Heart left ventricle (tissue), 16 donors: ENCODE measurements at places on chromosomes 12 and 14.

GRCh38 chr12:100229876-100230275, 29.3 kb downstream of the ACTR6 start:
- no peak for DNase-seq

DNA sequence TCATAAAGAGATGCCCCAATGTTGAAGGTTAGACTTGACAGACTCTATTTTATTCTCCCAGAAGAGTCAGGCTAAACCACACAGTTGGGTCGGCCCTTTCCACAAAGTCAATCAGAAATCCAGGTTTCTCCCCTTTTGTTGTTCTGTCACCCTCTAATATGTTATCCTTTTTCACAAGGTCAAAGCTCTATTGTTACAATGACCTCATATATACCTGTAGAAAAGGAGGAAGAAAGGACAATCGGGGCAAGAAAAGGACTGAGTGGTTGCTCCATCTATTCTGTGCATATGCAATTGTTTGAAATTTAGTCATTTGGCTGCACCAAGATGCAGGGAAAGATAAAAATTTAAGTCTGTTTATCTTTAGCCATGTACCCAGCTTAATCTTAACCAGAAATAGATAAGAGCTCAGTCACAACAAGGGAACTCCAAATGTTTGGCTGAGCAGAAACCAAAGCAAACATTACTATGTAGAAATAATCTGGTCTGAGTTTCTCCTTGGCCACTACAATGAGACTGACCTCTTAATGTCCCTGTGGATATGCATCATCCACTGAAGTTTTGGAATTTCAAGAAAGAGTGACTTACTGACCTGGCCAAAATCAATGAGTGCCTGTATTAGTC, 503.7 kb downstream of the GALC start:
- no peak for DNase-seq

DNA sequence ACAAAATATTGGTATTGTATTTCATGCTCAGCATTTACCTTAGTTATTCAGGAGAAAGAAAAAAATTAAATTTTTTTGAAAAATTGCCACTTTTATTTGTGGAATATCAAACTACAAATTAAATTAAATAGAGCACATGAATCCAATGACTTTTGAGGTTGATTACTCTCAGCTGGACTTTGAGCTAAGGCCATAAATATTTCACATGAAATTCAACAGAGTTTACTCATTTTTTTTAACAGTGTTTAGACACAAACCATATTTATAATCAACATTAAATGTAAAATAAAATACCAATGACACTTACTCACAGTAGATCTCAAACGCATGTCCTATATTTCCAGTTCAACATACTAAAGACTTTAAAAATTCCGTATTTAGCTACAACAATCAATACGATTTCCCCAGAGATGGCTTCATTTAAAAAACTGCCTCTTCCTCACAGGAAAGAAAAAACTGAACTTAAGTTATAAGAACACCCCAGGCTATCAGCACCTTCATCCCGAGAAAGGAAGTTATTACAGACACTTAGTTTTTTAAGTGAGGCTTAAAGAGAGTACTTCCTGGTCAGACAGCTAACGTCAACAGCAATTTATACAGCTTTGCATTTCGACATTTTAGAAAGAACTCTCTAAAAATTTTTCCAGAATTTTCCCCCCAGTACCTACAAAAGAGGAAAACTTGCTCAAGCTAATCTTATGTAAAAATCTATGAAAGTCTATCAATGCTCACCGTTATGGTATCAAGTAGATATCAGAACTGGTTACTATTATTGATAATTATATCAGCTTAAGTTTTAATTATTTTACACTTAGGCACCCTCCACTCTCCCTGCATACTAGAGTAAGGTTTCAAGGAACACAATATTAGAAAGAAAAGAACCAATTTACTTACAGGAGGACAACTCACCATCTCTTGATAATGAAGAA, 13.8 kb downstream of the TAOK3 start:
- DNase-seq: no peak

DNA sequence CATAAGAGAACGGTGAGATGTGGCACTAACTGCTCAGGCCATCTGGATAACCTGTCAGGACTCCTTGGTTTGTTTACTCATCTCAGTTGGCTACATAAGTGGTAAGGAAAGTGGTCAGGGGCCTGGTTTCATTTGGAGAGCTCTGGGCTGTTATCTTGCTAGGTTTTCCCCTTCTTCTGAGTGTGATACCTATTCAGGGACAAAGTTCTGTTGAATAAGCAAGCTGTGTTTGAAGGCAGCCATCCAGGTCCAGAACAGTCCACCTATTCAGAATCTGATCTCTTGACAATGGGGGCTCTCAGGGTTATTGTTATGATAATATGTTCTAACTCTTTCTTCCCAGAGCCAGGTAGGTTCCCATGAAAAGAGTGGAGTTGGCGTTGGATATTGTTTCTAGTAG, 194.9 kb downstream of the PAH start:
- DNase-seq: no peak

DNA sequence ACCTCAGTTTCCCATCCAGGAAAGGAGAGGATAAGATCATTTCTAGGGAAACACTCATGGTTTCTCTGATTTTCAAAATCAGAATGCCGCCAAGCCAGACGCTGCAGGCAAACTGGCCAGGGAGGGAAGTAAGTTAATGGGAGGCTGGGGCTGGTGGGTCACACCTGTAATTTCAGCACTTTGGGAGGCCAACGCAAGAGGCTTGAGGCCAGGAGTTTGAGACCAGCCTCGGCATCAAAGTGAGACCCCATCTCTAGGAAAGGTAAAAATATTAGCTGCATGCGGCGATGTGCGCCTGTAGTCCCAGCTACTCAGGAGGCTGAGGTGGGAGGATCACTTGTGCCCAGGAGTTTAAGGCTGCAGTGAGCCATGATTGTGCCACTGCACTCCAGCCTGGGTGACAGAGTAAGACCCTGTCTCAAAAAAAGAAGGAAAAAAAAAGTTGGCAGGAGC, 587 bp downstream of the SELPLG start:
- no peak for DNase-seq

DNA sequence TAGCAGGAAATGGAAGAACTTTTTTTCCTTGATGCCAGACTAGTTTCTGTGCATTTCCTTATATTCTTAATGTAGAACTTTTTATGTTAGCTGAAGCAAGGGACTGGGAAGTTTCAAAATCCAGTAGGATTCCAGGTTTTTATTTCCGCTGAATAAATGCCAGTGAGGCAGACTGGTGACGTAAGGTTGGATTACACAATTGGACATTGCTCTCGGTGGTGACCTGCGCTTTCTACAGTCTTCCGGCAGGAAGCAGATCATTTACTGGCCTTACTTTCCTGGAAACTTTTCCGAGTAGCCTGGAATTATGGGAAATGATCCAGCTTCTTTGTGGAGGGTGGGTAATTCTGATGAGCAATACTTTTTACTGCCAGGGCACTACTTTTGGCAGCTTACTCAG, 3.6 kb downstream of the IFT43 start:
- DNase-seq: peak; percentile 50

GRCh38 chr14:27090716-27091115, 492.9 kb upstream of the NOVA1 start:
- DNase-seq: no peak

DNA sequence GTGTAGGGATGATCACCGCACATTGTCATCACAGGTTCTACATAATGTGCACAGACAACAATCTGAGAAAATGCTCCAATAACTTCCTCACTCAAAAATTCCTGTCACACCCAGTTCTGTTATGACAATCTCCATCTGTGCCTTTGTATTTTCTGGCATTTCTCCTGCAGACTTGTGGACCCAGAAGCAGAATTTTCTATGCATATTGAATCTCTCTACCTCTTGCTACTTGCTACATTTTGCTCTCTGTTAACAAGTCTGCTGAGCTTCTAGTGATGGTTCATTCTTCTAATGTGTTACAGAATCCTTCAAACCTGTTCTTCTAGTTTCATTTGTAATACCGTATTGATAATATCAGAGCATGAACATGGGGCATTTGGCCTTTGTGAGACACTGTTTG, 127.8 kb upstream of the PTPRQ start:
- DNase-seq: no peak

- no peak for DNase-seq
Observed at GRCh38 chr12:29103539-29103974, 45.5 kb upstream of the FAR2 start.

DNA sequence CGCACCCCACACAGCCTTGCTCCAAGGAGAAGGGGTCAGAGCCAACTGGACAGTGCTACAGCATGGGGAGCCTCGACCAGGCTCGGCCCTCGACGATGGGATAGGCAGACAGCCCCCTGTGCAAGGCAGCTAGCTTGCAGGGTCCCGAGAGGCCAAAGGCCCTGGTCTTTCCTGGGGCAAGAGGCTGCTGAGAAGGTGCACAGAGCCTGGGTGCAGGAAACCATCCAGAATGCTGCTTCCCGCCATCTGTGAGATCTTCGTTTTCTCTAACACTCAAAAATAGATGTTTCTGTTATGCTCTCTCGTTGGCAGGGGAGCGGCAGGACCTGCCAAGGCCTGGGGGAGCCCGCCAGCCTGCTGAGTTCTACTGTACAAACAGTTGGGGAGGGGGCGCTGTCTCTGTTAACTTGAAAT, 168.0 kb upstream of the RTL1 start:
- DNase-seq: no peak

GRCh38 chr12:103241184-103241583, 254.6 kb downstream of the C12orf42 start:
- no peak for DNase-seq

DNA sequence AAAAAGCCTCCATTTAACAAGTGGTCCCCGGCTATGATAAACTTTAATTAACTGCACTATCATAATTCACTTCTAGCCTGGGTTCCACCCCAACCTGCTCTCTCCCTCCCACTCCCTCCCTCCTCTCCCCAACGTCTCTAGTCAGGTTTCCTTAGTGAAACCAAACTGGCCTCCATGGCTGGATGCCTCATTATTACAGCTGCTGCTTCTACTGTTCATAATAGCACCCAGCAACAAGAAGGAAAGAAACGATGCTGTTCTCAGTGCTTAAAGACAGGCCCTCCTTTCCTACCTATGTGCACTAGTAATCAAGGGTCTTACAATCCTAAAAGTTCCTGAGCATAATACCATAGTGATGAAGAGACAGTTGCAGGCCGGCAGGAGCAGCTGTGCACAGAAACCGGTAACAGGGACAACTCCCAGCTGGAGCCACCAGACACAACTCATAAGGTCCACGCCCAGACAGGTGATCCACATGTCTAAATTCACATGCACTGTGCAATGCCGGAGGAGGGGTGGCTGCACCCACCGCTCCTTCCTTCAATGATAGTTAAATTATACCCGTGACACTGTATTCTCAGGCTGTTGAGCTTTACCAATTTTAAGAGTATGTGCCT, 6.2 kb downstream of the IRF2BPL start:
- no peak for DNase-seq

DNA sequence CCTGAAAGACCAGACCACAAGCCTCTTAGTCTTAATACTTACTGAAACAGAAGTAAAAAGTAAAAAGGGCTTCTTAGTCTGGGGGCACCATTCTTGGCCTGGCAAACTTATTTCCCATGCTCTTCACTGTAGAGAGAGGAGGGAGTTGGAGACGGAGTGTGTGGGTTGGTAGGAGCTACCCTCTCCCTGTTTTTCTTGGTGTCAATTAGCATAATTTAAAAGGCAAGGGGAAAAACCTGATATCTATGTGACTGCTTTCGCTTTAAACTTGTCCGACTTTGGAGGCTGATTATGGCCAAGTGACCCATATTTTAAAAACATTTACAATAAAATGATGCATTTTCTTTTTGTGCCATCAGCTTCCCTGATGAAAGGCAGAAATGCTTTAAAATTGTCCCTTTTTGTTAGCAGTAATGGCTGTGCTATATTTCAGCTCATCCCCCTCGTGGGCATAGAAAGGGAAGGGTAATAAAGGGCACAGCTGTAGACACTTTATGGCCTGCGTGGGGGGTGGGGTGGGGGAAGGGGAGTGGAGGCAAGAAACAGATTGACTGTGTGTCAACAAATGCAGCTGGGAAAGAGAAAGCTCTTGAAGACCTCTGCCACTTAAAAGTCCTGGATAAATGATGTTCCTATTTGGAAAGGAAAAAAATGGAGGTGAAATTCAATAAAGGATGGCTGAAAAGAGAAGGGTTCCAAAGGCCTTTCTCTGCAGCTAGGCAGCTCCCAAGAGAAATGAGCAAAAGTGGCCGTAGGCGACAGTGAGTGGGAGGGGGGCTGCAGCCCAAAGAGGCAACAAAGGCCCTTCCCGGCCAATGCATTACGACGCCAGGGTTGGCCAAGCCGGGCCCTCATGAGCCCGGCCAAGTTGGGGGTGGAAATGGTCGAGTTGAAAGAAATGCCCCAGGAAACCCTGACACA, 57.5 kb upstream of the TMEM263 start:
- no peak for DNase-seq

DNA sequence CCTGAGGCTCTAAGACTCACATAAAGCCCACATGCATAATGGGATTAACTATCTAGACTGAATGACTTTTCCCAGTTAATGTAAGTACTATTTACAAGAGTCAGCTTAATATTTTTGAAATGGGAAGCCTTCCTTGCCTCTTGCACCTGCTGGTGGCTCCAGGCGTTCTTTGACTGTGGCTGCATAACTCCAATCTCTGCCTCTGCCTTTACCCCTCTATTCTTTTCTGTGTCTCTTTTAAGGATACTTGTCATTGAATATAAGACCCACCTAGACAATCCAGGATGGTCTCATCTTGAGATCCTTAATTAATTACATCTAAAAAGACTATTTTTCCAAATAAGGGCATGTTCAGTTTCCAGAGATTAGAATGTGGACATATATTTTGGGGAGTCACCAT, 66.9 kb upstream of the PCED1B start:
- DNase-seq: no peak

DNA sequence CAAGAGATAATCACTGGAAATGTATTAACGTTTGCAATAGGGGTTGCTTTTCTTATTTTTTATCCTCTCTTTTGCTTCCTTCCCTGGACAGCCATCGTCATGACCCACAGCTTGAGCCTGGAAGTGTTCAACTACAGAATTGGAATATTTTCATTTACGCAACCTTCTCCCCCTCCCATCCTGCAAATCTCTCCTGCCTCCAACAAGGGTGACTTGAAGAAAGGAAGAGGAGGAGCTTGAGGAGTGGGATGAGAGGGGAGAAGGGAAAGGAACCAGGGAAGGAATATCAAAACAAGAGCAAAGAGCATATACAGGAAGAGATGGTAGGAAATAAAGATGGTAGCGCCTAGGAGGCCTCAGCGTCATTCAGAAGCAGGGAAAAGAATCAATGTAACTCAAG, 1.6 kb upstream of the MANSC4 start:
- DNase-seq: no peak

- DNase-seq: no peak
Observed at GRCh38 chr14:89207925-89208328, 209.1 kb downstream of the FOXN3 start.
